NCI-H1417 (cell line): ENCODE measurements at places on chromosomes 16 and 17.

DNA sequence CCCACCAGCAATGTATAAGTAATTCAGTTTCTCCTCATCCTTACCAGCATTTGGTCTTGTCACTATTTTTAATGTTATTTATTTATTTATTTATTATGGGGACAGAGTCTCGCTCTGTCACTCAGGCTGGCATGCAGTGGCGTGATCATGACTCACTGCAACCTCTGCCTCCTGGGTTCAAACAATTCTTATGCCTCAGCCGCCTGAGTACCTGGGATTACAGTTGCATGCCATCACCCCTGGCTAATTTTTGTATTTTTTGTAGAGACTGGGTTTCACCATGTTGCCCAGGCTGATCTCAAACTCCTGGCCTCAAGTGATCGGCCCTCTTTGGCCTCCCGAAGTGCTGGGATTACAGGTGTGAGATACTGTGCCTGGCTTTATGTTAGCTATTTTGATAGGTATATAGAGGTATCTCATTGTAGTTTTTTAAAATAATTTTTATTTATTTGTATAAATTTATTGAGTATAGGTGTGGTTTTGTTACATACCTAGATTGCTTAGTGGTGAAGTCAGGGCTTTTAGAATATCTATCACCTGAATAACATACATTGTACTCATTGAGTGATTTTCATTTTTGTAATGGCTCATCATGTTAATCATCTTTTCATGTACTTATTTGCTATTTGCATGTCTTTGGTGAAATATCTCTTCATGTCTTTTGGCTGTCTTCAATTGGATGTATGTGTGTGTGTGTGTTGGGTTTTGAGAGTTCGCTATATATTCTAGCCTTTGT, 53.3 kb downstream of the TANC2 start:
- no peak for DNase-seq

DNA sequence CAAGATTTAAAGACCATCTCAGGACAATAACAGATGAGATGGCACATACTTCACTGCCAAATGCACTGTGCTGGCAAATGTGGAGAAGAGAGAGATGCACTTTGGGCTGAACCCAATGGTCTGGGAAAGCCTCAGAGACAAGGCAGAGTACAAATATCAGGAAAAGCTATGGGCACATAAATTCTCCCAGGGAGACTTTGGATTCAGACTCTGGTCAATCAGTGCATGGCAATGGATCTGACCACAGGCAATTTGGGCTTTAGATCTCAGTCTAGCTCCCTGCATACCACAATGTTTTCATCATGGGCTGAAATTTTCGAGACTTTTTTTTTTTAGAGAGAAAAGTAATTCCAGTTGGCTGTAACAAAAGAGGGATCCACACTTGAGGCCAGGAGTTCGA, 20.0 kb upstream of the XPO6 start:
- no peak for DNase-seq

- DNase-seq = no peak
These were observed 22.4 kb upstream of the DYNLRB2 start for GRCh38 chr16:80518436-80518835.

DNA sequence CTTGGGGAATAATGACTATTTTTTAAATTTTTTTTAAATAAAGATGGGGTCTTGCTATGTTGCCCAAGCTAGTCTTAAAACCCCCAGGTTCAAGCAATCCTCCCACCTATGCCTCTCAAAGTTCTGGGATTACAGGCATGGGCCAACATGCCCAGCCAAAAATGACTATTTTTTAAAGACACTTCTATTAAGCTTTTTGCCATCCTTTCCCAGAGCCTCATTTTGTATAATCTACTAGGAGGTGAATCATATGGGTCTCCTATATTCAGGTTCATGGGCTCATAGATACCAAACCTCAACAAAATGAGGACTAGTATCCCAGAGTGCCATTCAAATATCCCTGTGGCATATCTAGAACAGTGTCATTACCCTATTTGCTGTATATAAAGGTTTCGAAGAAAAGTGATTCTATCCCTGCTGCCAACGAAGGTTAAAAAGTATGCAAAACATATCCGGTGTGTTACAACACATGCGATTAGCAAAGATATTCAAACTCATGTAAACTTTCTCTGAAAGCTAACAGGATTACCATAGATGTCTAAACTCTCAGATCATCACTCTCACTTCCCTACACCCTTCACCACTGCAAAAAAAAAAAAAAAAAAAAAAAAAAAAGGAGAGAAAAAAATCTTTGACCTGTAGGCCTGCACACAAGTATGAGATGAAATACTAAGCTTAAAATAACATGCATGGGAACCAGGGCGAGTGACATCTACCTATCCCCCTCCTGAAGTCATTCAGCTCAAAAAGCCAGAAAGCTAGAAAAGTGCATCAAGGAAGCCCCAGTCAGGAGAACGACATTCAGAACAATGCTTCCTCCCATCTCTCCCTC, 23.5 kb downstream of the XPO6 start:
- DNase-seq = no peak

GRCh38 chr17:31068291-31068690, 26.5 kb upstream of the NF1 start:
- DNase-seq = peak; percentile 16

DNA sequence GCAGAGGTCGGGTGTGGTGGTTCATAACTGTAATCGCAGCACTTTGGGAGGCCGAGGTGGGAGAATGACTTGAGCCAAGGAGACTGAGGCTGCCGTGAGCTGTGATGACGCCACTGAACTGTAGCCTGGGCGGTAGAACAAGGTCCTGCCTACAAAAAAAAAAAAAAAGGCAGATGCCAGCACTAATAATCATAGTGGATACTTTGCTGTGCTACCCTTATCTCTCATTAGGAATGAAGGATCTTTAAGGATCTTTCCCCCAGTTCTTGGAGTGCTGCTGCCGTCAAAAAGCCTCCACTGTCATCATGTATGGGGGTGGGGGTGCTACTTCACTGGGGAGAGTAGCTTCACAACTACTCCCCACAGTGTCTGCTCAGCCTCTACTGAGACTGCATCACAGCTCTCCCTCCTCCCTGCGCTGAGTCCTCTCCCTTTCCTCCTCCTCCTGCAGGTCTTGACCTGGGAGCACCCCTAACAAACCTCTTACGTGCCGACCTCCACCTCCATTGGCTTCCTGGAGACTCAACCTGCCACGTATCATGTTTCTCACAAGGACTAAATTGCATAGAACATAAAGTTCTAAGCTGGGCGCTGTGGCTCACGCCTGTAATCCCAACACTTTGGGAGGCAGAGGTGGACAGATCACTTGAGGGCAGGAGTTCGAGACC, 24.4 kb upstream of the ST6GALNAC1 start:
- no peak for DNase-seq

GRCh38 chr16:80029761-80030481, 429.4 kb upstream of the MAF start:
- peak; percentile 45 for DNase-seq

- DNase-seq = no peak
These were observed 76.6 kb upstream of the TNRC6A start for GRCh38 chr16:24652803-24653202.

DNA sequence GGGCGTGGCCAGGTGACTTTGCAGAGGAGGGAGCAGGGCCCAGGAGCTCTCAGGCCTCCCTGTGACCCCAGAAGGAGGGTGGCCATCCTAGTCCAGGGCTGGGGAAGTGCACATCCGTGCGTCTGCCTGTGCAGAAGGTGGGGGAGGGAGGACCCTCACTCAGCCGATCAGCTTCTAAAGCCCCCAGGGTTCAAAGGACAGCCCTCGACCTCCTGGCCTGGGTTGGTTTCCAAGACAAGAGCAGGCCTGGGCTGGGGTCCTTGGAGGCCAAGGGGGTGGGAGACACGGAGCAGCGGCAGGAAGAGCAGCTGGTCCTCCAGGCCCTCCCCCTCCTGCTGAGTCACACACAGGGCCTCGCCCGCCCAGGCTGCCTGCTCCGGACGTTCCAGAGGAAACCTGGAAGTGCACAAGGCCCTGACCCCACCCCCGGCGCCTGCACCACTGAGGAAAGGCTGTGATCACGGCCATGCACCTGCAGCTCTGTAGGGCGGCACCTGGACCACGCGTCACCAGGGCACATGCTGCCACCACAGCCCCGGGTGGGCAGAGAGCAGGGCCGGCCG, 67.1 kb upstream of the ZNF469 start:
- no peak for DNase-seq

GRCh38 chr16:67392301-67393059, 818 bp downstream of the TPPP3 start:
- no peak for DNase-seq

DNA sequence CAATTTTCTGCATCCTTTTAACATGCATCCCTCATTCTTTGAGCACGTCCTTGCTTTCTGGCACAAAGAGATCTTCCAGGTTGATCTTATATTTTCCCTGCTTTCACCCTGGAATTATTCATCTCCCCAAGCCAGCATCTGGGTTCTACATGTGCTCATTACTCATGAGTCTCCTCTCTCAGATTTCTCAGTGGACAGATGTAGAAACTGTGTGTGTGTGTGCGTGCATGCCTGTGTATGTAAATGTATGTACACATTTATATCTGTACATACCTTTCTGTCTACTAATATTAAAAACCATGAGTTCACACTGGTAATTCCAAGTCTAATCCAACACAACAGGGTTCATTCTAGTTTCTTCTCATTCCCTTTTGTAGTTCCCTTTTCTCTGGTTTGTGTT, 41.9 kb upstream of the NSRP1 start:
- DNase-seq = no peak

GRCh38 chr17:79612468-79613194, 1.8 kb upstream of the RBFOX3 start:
- peak; percentile 31 for DNase-seq

DNA sequence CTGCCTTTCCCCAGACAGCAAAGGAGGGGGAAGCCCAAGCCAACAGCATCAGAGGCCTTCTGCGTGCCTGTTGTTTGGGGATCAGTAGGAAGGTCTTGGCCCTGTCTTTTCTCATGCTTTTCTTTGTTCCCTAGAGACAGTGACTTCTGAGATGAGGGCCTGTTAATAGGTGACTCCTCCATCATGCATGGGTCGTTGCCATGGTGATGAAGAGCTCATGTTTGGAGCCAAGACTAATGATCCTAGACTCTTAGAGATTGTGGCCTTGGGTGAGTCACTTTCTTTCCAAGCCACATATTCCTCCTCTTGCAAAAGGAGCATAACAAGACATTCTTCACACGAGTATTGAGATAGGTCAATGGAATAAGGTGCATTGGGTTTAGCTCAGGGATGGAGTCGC, 201.1 kb upstream of the ASIC2 start:
- DNase-seq = no peak

- DNase-seq = no peak
These were observed 22.8 kb downstream of the TAOK1 start for GRCh38 chr17:29412780-29413565.

DNA sequence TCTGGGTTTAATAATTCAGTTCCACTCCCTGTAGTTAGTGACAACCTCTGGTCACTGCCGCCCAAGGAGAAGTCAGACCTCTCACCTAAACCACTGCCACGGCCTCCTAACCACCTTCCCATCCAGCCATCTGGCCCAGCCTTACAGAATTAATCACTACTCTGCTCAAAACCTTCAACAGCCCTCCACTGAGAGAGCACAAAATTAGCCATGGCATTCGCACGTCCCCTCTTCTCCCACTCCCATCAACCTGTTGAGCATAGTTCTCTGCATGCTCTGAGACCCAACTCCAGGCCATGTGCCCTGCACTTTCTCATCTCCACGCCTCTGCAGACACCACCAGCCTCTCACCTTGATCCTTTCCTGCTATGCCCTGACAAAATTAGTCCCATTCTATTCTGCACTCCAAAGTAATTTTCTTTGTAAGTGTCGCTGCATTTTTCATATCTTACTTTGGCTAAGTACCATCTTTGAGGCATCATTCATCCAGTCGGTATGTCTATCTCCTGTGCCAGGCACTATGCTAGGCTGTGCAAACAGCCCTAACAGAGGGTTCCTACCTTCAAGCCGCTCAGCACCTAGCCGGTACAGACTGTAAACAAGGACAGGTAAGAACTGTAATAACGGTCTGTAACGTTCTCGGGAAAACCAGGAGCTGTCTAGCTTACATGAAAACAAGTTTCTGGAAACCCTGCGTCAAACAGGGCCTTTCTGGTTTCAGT, 963 bp downstream of the COPRS start:
- no peak for DNase-seq

DNA sequence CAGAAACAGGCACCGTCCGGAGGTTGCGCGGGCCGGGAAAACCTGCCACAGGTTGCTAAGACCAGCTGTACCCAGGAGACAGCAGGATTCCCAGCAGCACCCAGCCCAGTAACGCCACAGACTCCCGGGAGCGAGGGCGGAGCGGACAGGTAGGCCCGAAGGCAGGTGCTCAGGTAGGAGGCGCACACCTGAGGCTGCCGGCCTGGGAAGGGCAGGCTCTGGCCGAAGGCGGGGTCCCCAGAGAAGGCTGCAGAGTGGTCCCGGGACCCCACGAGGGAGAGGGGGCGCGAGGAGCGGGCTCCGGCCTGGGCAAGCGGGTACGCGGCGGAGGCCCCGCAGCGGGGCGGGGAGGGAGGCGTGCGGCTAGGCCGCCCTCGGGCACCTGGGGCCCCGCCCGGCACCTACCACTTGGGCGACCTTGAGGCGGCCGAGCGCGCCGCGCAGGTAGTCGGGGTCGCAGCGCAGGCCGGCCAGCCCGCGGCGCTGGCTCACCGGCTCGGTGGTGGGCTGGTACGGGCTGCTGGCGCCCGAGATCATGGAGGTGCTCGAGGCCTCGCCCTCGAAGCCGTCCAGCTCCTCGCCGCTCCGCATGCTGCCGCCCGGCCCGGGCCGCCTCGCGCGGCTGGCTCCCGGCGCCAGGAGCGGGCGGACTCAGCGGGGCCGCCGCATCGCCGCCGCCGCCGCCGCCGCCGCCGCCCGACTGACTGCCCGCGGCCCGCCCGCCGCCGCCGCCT, 441 bp downstream of the CMTM4 start:
- DNase-seq = peak; percentile 33

DNA sequence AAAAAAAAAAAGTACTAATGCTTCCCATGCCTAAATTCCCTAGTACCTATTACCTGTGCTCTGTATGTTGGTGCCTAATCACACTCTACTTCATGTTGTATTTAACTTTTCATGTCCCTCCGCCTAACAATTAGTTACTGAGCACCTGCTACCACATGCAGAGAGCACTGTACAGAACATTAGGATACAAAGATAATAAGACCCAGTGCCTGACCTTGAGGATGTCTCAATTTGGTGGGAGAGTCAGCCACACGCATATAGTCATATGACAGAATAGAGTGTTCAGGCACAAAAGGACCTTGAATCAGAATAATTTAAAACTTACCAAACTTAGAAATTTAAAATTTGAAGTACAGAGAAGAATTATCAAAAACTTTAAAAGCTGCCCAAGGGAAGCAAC, 42.1 kb downstream of the USP31 start:
- peak; percentile 58 for DNase-seq
